ENCODE measurements at places on chromosomes 5 and 9.

DNA sequence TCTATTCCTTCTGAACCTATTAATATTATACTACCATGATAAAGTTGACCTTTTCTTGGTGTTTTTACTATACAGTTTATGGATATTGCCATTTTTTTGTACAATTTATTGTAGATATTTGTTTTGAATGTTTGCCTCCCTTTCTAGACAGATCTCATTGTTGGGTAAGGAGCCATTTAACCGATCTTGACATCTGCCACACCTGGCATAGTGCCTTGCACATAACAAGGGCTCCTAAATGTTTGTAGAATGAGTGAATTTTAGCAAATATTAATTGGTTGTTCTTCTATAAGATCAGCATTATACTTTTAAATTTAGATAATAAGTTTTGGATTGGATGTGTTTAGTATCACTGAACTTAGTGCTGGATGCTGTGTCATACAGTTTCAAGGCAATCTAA is 175.3 kb downstream of the GDNF start:
- no peak for DNase-seq

GRCh38 chr9:85216601-85217000 is 525.2 kb downstream of the AGTPBP1 start:
- DNase-seq = no peak

GRCh38 chr5:16520841-16521240 is 55.2 kb upstream of the ZNF622 start:
- DNase-seq = no peak

- no peak for DNase-seq
Measured at GRCh38 chr5:125525356-125525755, 778.9 kb upstream of the ZNF608 start.

GRCh38 chr5:152499814-152500535 is 94.9 kb upstream of the NMUR2 start:
- DNase-seq = no peak

DNA sequence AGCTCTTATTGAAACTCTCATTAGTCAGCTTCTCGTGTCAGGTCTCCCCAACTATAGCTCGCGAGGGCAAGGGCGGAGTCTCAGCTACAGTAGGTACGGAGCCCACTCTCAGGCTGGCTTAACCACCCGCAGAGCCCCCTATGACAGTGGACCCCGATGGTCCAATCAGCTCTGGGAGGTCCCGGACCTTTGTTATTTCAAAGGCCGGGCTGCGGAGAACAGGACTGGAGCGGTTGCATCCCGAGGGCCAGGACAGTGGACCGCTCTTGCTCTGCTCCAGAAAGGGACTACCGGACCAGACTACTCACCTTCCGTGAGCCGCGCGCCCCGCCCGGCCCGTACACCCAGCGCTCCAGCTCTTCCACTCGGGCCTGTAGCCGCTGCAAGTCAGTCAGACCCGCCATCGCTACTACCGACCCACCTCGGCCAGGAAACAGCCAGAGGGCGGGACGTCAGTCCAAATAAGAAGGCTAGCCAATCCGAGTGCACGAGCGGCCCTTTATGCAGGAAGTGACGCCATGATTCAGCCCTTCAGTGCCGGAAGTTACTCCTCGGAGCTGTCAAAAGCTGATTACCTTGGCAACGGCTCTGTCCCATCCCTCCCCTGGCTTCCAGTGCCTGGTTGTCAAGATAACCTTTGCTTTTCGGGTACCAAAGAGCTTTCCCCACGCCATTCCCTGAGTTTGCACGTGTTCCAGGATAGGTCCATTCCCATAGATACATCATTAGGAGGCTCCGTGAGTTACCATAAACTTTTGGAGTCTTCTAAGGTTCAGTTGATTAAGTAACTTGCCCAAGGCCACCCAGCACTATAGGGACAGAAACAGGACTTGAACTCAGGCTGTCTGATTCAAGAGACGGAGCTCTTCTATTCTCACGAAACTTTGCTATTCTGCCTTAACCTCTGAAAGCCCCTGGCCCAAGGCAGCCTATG is at the start of gene DCTN3:
Gene DCTN3 (minus strand): TSS at position 435 of the 934 bp plus-strand sequence. CDS start 31 bp downstream, at position 404.
- peak; percentile 97 for DNase-seq

GRCh38 chr5:149567226-149567625 is 14.1 kb upstream of the ARHGEF37 start:
- no peak for DNase-seq

GRCh38 chr9:7961076-7961475 is 161.5 kb upstream of the DMAC1 start:
- no peak for DNase-seq

DNA sequence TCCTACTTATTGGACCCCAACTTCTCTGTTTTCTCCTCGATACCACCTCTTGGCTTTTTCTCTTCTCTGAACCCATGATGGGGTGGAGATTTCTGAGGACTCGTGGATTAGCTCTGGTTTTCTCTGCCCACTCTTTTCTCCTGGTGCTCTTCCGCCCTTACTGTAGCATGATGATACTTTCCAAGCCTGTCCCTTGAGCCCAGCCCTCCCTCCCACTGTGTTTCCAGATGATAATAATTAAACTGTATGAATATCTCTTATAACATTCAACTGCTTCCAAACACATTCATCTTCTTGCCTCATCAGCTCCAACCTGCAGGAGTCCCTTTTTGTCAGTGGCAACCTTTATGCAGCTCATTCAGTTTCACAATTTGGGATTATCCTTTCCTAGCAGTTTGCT is 494.2 kb upstream of the KLF4 start:
- no peak for DNase-seq

GRCh38 chr9:113695901-113696300 is 180.2 kb upstream of the ZNF618 start:
- no peak for DNase-seq

DNA sequence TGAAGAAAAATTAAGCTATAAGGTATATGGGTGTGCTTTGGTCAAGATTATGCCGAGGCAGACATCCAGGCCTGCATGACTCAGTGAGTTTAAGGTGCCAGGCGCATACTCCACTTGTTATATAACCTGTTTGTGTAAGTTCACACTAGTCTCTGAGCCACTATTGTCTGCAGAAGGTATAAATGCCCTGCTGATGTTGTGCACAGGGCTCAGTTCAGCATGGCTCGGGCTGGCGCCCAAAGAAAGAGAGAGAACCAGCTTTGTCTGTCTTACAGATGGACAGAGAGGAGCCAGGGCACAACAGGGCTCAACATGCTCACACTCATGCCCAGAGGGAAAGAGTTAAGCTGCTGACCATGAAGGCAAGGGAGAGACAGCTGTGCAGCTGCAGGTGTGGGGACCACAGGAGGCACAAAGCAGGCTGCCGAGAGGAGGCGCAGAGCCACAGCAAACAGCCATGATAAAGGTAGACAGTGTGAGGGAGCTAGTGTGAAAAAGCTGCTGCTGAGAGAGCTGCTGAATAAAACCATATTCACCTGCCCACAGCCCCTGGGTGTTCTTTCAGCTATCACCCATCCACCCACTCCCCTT is 1587.6 kb upstream of the C9orf72 start:
- DNase-seq = no peak

GRCh38 chr5:119220576-119221197 is 135.1 kb upstream of the TNFAIP8 start:
- no peak for DNase-seq

DNA sequence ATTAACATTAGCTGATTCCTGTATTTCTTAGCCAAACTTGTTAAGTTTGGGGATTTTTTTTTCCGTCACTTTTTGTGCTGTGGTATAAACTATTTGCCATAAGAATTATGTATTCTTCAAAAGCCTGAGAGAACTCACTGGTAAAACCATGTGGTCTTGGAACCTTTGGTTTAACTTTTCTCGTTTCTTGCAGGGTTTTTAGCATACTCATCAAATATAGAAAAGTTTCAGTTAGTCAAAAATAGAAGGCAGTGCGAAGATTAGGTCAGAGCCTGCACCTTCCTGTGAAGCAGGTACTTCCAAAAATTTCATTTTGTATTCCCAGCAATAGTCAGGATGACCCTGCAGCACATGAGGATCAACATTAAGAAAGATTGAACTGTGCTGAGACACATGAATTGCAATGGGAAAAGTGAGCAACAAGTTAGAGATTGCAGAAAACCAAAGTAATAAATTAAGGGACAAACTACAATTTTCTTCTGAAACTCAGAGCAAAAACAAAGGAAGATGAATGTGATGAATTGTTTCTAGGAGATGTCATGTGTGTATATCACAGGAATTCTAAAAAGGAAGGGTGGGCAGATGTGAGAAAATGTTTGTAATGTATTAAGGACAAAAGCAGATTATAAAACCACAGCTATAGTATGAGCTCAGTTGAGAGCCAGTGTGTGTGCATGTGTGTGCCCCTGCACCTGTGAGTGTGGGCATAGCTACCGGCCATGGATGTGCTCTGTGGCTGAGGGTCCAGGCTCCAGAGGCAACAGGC is 102.2 kb downstream of the ANGPTL2 start:
- no peak for DNase-seq

- no peak for DNase-seq
Measured at GRCh38 chr5:23235246-23235645, 272.2 kb upstream of the PRDM9 start.

DNA sequence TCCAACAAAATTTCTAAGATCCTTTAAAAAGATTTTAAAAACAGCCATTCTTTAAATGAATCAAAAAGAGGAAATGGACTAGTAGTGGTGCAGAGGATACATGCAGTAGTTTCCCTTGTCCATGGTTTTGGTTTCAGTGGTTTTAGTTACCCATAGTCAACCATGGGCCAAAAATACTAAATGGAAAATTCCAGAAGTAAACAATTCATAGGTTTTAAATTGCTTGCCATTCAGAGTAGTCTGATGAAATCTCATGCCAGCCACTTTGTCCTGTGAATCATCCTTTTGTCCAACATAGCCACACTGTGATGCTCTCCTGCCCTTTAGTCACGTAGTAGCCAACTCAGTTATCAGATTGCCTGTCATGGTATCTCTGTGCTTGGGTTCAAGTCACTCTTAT is 286.1 kb downstream of the ANXA1 start:
- no peak for DNase-seq

DNA sequence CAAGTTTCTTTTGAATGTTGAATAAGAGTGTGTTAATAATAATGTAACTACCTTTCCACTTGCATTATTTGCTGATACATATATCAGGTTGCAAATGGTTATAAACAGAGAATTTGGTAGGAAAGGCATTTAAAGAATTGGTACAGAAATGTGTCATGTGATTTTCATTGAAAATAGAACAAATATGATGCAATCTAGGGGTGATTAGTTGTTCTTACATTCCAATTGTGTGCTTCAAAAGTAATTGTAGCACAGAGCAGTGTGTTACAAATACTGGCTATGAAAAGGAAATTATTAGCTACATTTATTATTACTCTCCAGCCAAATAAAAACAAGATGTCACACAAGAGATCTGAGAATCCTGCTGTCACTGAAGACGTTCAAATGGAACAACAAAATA is 61.8 kb upstream of the PRDM9 start:
- DNase-seq = no peak

DNA sequence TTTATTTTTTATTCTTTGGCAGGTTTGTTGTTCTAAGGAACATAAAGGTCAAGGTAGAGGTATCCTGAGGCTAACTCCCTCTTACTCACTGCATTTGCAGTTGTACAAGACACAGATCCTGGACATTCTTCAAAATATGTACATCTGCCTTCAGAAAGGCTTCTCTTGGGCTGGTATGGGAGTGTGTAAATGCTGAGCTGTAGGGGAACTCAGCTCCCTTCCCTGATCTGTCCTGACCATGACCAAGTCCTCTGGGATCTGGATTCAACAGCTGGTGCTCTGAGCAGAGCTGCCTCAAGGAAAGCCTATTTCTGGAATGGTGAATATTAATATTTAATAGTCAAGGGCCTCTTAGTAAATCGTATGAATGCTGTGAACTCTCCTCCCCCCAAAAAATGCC is 117.4 kb downstream of the PRKACG start:
- no peak for DNase-seq

DNA sequence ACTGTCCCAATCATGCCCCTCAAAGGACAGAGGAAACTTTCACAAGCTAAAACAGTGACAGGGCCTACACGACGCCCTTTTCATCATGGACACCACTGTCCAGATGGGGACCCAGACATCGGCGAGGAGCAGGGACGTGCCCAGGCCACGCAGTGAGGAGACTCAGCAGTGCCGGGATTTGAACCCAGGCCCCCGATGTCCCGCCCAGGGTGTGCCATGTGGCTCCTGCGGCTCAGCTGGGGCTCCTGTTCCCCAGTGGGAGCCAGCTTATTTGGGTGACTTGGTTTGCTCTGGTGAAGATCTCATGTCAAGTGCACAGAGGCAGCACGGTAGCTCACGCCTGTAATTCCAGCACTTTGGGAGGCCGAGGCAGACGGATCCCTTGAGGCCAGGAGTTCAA is 82.2 kb downstream of the STK10 start:
- no peak for DNase-seq

- DNase-seq = peak; percentile 91
Measured at GRCh38 chr5:142644640-142645361, 41.1 kb downstream of the FGF1 start.

DNA sequence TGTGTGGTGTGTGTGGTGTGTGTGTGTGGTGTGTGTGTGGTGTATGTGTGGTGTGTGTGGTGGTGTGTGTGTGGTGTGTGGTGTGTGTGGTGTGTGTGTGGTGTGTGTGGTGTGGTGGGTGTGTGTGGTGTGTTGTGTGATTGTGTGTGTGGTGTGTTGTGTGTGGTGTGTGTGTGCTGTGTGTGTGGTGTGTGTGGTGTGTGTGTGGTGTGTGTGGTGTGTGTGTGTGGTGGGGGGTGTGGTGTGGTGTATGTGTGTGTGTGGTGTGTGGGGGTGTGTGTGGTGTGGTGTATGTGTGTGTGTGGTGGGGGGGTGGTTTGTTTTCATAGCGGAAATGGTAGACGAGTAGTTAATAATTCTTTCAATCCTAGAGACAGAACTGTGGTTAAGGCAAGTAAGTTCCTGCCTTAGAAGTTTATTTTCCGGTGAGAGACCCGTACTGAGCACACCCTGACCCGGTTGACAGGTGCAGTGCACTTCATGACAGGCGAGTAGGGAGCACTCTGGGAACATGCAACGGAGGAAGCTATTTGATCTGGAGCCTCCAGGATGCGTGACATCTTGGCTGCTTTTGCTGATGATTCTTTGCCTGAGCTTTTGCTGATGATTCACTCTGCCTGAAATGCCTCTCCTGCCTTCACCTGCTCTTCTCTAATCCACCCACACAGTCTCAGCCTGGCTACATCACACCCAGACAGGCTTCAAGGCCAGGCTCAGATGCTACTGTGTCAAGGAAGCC is 21.7 kb upstream of the FAT2 start:
- no peak for DNase-seq

GRCh38 chr9:28929433-28929832 is 1356.2 kb upstream of the C9orf72 start:
- DNase-seq = no peak

- no peak for DNase-seq
Measured at GRCh38 chr5:131593921-131594320, 41.1 kb downstream of the RAPGEF6 start.

DNA sequence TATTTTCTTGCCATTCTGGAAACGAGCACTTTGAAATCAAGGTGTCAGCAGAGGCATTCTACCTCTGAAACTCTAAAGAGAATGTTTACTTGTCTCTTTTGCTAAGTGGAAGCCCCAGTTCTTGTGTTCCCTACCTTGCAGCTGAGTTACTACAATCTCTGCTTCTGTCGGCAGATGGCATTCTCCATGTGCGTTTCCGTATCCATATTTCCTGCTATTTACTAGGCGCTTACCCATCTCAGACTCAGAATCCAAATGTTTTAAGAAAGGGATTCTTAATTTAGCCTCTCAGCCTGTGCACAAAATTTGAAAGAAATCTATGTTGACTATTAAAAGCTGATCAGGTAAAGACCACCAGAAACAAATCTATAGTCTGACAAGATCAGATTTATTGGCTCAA is 221.3 kb upstream of the FTMT start:
- no peak for DNase-seq

GRCh38 chr9:135896626-135897025 is 10.7 kb downstream of the CAMSAP1 start:
- DNase-seq = no peak
